ENCODE measurements at places on chromosomes 11 and 22.

DNA sequence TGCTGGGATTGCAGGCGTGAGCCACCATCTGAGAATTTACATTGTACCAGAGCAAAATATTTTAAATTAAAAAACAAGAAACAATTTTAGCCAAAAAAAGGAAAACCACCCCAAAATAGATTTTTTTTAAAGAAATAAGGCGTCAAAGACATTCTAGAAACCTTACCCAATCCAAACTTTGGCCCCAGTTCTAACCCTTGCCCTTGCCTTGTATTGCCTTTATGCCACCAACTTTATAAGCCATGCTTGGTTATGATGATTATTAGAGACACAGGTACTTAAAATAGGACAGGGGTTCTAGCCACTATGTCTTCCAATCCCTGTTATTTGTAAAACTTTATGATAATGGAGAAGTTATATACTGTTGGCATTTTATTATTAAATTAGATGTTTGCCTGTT, 11.8 kb downstream of the C11orf54 start:
- DNase-seq = no peak

- DNase-seq = no peak
Measured at GRCh38 chr11:75339685-75340409, 11.6 kb downstream of the ARRB1 start.

DNA sequence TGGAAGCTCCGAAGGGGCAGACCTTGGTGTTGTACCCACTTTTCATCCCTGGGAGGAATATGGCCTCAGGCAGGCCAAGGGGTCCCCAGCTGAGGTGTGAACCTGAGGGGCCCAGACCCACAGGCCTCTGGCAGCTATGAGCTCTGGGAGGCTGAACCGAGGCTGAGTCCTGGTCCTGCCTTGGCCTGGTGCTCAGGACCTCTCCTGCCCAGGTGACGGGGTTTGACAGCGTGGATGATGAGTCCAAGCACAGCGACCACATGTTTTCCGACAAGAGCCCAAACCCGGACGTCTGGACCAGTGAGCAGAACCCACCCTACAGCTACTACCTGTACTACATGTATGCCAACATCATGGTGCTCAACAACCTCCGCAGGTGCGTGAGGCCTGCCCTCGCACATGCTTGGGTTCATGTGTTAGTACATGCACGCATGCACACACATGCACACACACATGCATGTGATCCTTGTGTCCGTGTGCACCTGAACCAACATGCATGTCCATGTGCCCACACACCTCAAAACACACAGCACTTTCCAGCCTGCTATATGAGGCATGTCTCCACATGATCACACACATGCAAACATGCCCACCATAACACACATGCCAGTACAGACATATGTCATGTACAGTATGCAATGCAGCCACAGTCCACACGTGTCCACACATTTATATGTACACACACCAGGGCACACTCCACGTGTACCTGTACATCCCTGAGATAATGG, 40.9 kb downstream of the RNF141 start:
- no peak for DNase-seq

- DNase-seq = peak; percentile 61
Measured at GRCh38 chr22:27245056-27245455, 556.5 kb downstream of the MN1 start.

- DNase-seq = no peak
Measured at GRCh38 chr11:65414776-65415498, 7.7 kb upstream of the NEAT1 start.

- peak; percentile 41 for DNase-seq
Measured at GRCh38 chr22:48076008-48076407, 1313.6 kb downstream of the TBC1D22A start.

DNA sequence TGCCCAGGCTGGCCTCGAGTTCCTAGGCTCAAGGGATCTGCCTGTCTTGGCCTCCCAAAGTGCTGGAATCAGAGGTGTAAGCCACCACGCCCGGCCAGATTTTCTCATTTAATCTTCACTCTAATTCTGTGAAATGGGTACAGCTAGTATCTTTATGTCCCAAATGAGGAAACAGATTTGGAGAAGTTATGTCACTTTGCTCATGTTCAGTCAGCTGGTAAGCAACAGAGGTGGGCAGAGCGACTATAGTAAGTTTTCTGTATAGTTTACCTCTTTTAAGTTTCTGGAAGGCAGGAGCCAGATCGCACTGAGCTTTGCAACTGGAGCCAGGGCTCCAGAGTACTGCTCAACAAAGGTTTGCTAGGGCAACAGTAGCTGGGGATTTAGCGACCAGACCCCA, 33.2 kb downstream of the RCOR2 start:
- no peak for DNase-seq

DNA sequence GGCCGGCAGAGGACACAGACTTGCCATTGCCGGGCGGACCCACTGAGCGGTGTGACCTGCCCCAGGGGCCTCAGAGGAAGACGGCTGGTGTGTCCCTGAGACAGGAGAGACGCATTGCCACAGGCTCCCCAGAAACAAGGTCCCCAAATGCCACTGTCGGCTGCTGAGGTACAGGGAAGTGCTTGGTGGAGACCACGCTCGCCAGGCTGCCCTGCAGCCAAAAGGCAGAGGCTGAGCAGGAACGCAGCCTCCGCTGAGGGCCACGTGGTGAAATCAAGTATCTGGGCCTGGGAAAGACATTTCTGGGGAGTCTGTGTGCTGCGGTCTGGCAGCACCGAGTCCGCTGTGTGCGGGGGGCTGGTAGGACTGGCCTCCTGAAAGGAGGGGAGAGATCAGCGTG, 794.9 kb downstream of the BRD1 start:
- no peak for DNase-seq

DNA sequence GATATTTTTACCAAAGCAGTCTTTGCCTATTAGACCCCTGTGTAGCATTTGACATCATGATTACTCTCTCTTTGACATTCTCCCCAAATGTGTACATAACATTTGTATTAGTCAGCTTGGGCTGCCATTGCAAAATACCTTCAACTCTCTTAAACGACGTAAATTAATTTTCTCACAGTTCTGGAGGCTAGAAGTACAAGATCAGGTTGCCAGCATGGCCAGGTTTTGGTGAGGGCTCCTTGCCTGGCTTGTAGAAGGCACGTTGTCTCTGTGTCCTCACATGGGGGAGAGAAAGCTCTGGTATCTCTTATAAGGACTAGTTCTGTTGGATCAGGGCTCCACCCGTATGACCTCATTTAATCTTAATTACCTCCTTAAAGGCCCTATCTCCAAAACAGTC, 12.3 kb upstream of the DLAT start:
- no peak for DNase-seq

GRCh38 chr11:17580271-17580670, 33.2 kb downstream of the OTOG start:
- DNase-seq = no peak

GRCh38 chr11:117915672-117916235, 13.4 kb downstream of the TMPRSS13 start:
- no peak for DNase-seq
